GM03348 (cell line): ENCODE measurements at places on chromosomes 11 and 22.

DNA sequence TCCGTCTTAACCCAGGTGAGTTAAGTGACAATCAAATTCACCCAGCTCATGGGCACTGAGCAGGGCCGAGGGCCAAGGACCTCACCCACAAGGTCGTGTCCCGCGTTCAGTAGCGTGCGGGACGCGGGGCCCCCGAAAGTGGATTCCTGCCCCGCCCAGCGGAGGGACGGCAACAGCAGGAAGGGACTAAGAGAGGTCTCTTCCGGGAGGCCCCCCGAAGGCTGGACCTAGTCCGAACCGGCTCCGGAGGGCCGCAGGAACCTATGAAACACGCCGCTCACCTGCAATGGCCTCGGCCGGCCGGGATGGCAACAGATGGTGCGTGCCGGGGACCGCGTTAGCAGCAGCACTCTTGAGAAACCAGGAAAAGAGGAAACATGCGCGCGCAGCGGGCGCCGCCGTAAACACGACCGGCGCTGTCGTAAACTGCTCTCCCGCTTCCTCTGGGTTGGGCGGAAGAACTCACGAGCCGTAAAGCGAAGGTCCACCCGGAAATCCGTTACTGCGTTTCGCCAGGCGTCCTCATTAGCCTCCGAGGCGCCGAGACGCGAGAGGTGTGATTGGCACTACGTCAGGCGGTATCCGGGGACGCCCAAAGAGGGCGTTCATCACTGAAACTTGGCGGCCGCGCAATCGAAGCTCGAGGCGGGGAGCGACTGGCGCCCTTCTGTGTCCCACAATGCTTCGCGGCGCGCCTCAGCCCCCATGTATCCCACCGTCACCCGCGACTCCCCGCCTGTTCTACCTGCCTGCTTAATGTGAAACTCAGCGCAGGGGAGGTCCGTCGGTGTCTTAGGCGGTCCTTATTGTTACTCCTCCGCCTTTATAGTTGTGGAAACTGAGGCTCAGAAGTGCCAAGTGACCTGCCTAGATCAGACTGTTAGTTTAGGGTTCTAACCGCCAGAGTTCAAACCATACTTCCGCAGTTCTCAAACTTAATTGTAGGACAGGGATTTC is at the start of gene EIF3D:
EIF3D (minus strand) TSS at position 372 of the 957 bp plus-strand sequence. CDS start 3,045 bp downstream, outside the sequence.
- peak; percentile 97 for DNase-seq

GRCh38 chr11:48093795-48094642 is 113.7 kb downstream of the PTPRJ start:
- no peak for DNase-seq

DNA sequence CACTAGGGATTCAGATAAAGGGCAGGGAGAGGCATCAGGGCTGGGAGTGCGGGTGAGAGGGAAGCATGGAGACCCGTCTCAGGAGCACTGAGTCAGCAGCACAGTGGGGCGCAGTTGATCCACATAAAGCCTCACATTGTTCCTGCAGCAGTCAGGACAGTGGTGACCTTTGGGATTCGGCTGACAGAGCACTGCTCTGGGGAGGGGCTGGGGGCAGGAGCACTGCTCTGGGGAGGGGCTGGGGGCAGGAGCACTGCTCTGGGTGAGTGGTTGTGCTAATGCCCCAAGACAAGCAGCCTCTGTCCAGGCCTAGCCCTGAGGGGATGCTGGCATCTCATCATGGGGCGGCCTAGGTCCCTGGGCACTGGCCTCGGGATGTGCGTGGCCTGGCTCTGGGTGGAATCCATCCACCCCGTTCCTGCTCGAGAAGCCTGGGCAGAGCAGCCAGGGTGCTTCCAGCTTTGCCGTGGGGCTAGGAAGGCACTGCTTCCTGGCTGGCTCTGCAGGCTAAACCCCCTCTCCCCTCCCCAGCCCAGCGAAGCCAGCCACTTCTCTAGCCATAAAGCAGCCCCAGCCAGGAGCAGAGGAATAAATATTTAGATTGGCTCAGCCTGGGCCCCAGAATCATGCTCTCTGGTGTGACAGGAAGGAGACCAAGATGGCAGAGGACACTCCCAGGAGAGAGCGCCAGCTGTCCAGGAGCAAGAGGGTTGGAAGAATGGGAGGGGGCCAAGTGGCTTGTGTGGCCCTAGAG is 7.3 kb downstream of the OAF start:
- no peak for DNase-seq

GRCh38 chr11:59154610-59155009 is 12.0 kb downstream of the FAM111A start:
- no peak for DNase-seq

- DNase-seq, result no peak
Measured at GRCh38 chr11:97143463-97143862, 753.6 kb downstream of the JRKL start.

DNA sequence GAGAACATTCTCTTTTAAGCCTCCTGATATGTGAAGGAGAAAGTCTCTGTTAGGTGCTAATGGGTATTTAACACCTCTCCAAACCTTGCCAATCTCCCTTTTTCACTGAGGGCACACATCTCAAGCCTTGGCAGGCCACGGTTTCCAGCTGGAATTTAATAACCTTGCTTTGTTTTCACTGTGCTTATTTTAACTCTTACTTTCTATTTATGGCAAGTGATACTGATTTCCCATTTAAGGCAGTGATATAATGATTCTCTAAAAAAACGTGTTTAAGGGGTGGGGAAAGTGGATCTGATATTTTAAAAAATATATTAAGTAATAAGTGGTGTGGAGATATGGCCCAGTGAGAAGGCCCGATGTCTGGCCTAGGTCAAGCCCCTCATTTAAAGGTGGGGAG is 1.1 kb upstream of the RASD2 start:
- no peak for DNase-seq

DNA sequence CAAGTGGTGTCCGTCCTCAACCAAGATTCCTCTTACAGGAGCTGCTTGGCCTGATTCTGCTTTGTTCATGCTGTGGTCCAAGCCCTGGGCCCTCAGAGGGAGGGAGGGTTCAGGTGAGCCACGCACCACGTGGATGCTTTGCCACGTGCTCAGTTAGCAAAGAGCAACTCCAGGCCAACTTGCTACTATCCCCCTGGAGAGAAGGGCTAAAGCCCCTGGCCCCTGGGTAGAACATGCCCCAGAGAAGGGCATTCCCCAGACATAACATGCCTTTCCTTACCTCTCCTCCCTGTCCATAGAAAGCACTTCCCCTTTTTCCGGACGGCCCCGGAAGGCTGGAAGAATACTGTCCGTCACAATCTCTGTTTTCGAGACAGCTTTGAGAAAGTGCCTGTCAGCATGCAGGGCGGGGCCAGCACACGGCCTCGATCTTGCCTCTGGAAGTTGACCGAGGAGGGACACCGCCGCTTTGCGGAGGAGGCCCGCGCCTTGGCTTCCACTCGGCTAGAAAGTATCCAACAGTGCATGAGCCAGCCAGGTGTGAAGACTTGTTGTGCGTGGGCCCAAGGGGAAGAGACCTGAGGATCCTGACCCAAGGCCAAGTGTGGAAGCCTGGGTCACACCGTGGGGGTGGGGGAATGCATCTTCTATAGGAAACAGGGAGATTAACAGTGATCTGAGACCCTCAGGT is 8.8 kb downstream of the FOXR1 start:
- DNase-seq, result no peak

- peak; percentile 88 for DNase-seq
Measured at GRCh38 chr11:129143335-129143734, 48.8 kb downstream of the ARHGAP32 start.

DNA sequence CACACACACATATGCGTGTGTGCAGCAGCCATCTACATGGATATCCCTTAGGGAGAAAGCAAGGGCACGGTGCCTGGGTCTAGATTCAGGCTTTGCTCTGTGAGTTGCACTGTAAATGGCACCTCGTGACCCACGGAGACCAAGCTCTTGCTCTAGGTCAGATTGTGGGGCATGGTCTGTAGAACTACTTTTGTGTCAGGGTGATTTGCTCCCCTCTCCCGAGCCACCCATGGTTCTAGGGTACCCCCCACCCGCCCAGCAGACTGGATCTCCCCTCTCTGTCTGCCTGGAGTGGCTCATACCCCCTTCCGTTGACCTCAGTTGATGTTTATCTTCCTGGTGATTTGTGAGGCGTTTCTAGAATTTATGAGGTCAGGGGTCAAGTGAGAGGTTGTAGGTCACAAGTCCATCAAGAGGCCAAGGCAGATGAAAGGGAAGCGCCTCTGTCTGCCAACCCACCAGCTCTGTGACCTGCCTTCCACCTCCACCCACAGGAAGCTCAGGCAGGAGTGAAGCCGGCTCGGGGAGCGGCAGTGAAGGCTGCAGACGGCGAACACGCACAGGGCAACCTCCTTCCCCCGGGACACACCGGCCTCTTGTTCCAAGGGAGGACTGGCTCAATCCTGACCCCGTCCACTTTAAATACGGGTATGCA is 76.2 kb upstream of the TTLL12 start:
- no peak for DNase-seq

GRCh38 chr11:833114-833791 is 501 bp downstream of the CD151 start:
- peak; percentile 76 for DNase-seq

DNA sequence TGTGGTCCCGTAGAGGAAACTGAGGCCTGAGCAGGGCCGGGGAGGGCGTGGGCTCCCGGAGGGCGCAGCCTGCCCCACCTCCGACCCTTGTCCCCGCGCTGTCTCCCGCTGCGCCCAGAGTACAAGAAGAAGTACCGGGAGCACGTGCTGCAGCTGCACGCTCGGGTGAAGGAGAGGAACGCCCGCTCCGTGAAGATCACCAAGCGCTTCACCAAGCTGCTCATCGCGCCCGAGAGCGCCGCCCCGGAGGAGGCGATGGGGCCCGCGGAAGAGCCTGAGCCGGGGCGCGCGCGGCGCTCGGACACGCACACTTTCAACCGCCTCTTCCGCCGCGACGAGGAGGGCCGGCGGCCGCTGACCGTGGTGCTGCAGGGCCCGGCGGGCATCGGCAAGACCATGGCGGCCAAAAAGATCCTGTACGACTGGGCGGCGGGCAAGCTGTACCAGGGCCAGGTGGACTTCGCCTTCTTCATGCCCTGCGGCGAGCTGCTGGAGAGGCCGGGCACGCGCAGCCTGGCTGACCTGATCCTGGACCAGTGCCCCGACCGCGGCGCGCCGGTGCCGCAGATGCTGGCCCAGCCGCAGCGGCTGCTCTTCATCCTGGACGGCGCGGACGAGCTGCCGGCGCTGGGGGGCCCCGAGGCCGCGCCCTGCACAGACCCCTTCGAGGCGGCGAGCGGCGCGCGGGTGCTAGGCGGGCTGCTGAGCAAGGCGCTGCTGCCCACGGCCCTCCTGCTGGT is 1.9 kb downstream of the NLRP6 start:
- peak; percentile 68 for DNase-seq

- no peak for DNase-seq
Measured at GRCh38 chr11:38562562-38562961, 1964.5 kb upstream of the RAG2 start.

DNA sequence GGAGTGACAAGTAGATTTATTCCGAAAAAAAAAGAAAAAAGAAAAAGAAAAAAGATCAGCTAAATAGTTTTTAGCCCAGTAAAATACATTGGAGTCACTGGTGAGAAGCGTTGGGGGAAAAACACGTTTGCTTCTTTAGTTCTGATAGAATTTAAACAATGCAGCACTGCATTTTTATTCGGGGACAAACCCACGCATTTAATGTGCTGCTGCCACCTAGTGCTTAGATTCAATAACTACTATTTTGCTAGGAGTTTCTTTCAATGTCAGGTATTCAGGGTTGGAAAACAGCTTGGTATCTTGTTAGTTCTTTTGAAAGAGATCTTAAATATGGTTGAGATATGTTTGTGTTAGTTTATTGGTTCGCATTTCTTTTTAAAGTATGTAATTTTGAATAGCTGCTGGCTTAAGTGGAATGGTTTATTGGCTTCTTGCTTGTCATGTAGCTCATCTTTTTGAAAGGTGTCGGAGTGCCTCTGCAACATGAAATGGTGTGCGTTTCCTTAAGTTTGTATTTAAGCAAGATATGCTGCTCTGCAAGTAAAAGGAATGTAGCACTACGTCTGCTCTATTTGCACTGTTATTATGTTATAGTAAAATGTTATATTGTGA is 41.9 kb downstream of the SVIP start:
- DNase-seq, result peak; percentile 60

- no peak for DNase-seq
Measured at GRCh38 chr22:26552466-26552865, 37.5 kb downstream of the TPST2 start.

DNA sequence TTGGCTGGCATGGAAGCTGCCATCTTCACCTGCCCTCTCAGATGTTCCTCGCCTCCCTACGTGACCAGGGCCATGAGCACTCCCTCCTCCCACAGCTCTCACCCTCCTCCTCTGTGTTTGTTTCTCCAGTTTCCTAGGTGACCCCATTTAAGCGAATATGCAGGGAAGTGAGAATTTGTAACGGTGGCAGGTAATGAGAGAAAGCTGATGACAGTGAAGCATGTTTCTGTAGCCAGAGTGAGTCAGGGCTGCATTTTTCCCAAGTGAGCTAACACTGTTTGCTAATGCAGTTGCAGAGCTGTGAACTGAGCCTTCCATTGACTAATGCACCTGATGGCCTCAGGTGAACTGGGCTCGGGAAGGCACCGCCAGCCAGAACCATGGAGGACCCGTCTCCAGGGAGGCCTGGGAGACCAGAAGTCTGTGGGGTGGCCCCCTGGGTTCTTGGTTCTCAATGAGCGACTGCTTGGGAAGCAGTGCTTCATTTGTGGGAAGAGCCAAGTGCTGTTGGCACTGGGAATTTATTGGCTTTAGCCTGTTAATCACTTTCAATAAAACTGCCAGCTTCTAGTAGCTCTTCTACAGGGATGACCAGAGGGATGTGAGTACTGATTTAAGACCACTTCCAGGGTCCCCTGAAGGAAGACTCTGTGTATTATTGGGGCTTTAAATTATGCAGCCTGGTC is 64.5 kb downstream of the BARX2 start:
- DNase-seq, result no peak

DNA sequence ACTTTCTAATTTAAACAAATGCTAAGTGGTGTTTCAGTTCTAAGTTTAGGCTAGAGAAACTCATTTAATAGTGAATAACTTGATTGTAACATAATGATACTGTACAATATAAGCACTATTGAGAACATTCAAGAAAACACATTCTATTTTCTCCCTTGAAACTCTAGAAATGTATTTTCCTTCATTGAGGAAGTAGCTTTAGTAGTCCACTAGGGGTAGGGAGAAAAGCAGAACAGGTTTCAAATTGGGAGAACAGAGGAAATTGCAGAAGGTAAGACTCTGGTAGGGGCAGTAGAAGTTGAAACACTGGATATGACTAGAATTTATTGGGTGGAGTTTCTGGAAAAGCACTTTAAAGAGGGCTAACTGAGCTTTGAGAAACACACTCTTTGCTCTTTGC is 31.6 kb upstream of the MPPED2 start:
- DNase-seq, result no peak

DNA sequence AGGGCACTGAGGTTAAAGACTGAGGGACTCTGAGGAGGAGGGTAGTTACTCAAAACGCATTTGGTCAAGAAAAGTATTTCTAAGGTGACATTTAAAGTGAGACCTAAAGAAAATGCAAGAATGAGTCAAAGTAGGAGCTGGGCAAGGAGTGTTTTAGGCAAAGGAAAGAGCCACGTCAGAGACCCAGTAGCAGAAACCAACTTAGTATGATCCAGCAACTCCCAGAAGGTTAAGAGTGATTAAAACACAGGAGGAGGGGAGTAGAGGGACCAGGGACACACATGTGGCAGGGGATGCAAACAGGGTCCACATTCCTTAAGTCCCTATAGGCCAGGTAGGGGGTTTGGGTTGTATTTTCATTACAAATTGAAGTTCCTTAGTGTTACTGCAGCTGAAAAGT is 24.3 kb upstream of the CCDC34 start:
- no peak for DNase-seq
